ENCODE measurements at places on chromosomes 12 and 14. TPM values are rescaled to one million over a fixed set of nuclear protein-coding genes. Genes with fewer than 3 reads are reported as not detected.
A peak's percentile ranks its signal among the peaks of the same experiment; 100 is the strongest.

Gene GABARAPL1
- total RNA-seq = 51.4 TPM

DNA sequence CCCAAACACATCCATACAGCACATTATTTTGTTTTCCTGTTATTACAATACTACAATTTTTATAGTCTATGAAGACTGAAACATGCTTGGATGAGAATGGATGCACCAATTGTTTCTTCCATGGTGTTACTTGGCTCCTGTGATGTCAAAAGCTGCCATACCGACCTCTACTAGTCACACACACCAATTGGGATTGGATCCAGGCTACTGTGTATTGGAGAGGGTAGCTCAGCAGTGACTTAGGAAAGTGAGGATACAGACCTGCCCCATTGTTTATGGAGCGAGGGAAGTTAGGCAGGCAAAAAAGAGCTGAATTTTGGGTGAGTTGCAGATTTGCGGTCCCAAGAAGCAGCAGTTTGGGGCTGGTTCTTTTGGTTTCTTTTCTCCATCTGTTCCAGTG lies 30.8 kb upstream of the AKAP6 start:
- no peaks in the 10 kb centered on the region for H3K36me3 ChIP-seq
- peaks cover 8% of the 10 kb centered on the region for H3K4me1 ChIP-seq
- no peak overlapping the region for H3K4me3 ChIP-seq
- no peak overlapping the region for H3K27ac ChIP-seq
- no peaks in the 10 kb centered on the region for H3K27me3 ChIP-seq

DNA sequence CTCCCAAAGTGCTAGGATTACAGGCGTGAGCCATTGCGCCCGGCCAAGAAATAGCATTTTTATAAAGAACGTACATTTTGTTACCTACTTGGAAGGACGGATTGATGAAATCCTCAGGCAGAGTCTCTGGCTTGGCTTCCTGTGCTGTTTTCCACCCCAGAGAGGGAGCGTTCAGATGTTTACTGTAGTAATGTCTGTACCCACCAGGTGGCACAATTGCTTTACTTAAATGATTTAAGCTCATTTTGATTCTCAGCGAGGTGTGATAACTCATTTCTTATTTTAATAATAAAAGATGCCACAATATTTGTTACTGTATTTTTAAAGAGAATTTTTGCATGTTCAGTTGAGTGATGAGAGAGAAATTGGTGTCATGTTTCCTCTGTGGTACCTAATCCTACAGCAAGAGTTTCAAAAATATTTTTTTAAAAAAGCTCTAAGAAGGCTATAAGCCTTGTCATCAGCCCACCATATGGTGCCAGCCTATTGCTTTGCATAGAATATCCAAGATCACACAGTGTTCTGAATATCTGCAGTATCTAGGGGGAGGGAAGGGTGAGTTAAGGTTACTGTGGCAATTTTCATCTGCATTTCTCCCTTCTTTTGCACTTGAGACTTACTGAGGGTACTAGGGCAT lies 82.6 kb upstream of the TRAF3 start:
- H3K4me3 ChIP-seq = no peak overlapping the region
- H3K27me3 ChIP-seq = no peaks in the 10 kb centered on the region
- H3K36me3 ChIP-seq = no peaks in the 10 kb centered on the region
- H3K4me1 ChIP-seq = peaks cover 38% of the 10 kb centered on the region
- peak; percentile 69 for DNase-seq

DNA sequence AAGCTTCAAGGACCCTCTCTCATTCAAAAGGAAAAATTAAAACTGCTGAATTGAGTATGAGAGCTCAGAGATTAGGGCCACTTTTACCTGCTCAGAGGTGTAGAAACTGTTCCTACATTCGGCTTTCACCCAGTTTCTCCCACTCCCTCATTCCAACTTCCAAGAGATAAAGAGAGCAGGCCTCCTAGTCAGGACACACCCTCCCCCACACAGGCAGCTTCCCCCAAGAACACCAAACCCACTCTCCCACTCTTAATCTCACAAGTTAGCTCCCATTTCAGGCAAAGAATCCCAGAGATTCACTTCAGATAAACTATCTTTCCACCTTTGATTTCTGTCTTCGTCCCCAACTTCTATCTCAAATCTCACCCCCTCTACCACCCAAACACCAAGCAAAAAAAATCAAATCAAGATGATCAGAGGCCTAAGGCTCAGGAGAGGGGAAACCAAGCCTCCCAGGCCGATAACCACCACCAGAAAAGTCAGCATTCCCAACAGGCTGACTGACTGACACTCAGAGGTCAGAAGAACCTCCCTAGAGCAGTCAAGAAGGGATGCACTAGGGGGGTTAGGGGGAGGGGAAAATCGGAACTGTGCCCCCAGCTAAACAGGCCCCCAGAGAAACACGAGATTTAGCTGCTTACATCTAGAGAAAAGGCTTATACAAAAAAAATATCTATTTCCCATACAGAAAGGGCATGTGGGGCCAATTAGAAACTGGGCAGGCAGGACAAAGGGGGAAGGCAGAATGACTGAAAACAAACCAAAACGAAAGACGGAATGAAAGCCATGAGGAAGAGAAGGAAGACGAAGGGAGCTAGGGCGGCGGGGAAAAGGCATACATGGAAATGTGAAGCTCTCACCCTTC lies 13.2 kb upstream of the CDH24 start:
- H3K27me3 ChIP-seq = no peaks in the 10 kb centered on the region
- no peak for DNase-seq
- H3K36me3 ChIP-seq = peaks cover 3% of the 10 kb centered on the region
- H3K4me3 ChIP-seq = peak overlapping the region; percentile 66

Gene HOXC12
- total RNA-seq = not detected

DNA sequence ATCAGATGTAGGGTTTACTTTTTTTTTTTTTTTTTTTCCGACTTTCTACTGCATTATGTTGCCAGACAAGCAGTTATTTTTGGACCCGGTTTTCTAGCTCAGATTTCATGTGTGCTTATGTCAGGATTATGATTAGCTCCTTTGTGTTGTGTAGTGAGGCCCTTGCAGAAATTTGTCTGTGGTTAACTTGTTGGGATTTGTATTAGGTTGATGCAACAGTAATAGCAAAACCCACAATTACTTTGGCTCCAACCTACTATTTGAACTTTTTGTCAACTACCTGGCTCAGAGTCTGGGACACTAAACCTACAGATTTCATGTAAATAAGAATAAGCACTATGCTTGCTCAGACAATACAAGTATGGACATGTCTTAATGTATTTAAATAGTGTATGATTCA lies 44.1 kb upstream of the KCNJ8 start:
- no peaks in the 10 kb centered on the region for H3K36me3 ChIP-seq
- no peak for DNase-seq
- no peak overlapping the region for H3K27ac ChIP-seq
- peaks cover 14% of the 10 kb centered on the region for H3K4me1 ChIP-seq
- H3K4me3 ChIP-seq = no peak overlapping the region

Gene PMEL
- total RNA-seq = 1.6 TPM

GRCh38 chr12:130111965-130112496 lies 50.2 kb upstream of the FZD10 start:
- no peak overlapping the region for H3K27ac ChIP-seq
- DNase-seq = no peak
- no peaks in the 10 kb centered on the region for H3K27me3 ChIP-seq

Gene MYF5
- not detected for total RNA-seq

DNA sequence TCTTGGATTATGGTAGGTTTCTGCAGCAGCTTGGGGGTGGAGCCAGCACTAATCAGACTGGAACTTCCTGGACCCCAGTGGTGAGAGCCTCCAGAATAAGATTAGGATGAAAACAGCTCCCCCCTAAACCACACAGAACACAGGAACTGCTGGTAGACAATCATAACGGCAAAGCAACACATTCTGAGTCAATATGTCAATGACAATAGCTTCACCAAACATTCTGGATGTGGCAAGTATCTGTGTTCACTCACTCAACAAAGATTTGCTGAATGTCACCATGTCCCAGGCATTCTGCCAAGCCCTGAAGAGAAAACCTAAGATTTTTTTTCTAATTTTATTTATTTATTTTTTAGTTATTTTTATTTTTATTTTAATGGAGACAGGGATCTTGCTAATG lies 65.2 kb downstream of the LRRC74A start:
- no peak for DNase-seq
- no peaks in the 10 kb centered on the region for H3K36me3 ChIP-seq
- no peak overlapping the region for H3K4me3 ChIP-seq
- no peaks in the 10 kb centered on the region for H3K4me1 ChIP-seq
- no peak overlapping the region for H3K27ac ChIP-seq
- H3K27me3 ChIP-seq = no peaks in the 10 kb centered on the region

- H3K36me3 ChIP-seq = no peaks in the 10 kb centered on the region
- no peak overlapping the region for H3K27ac ChIP-seq
- no peak overlapping the region for H3K4me3 ChIP-seq
- H3K4me1 ChIP-seq = no peaks in the 10 kb centered on the region
- H3K27me3 ChIP-seq = no peaks in the 10 kb centered on the region
Observed at GRCh38 chr12:52080403-52081251, 1.1 kb downstream of the SMIM41 start.

DNA sequence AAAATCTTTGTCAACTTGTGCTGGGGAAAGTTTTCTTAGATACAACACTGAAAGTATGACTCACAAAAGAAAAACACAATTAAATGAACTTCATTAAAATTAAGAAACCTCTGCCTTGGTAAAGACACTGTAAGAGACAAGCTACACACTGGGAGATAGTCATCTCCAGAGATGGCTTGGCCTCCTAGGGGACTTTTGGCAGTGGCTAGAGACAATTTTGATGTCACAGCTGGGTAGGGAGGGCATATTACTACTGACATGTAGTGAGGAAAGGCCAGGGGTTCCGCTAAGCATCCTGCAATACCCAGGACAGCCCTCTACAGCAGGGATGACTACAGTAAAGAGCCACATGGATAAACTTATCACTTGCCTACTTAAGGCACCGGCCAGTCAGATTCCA lies 8.7 kb upstream of the RNASE4 start:
- no peak overlapping the region for H3K4me3 ChIP-seq
- H3K27me3 ChIP-seq = no peaks in the 10 kb centered on the region
- no peak overlapping the region for H3K27ac ChIP-seq
- DNase-seq = no peak

GRCh38 chr14:72451054-72451972 lies 442.6 kb downstream of the DPF3 start:
- H3K27ac ChIP-seq = no peak overlapping the region
- H3K4me3 ChIP-seq = no peak overlapping the region
- H3K36me3 ChIP-seq = no peaks in the 10 kb centered on the region
- no peaks in the 10 kb centered on the region for H3K4me1 ChIP-seq
- H3K27me3 ChIP-seq = no peaks in the 10 kb centered on the region

DNA sequence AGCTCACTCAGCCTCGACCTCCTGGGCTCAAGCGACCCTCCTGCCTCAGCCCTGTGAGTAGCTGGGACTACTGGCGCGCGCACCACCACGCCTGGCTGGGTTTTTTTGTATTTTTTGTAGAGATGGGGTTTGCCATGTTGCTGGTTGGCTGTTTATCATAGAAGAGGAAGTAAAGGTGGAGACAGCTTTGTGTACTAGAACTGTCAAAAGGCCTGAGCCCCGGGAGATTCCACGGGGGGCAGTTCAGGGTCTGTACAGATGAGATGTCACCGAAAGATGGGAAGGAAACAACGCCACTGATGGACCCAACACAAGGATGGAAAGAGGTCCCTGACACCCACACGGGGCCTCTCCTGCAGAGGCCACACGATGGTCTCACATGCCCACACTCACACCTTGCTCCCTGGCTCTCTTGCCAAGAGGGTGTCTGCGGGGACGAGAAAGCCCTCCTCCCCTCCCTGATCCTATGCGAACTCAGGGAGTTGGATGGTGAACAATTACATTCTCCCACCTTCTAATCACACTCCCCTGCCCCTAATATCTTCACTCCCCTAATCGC lies 66.6 kb downstream of the KDM2B start:
- H3K36me3 ChIP-seq = no peaks in the 10 kb centered on the region
- no peak overlapping the region for H3K27ac ChIP-seq
- DNase-seq = no peak
- no peaks in the 10 kb centered on the region for H3K4me1 ChIP-seq

DNA sequence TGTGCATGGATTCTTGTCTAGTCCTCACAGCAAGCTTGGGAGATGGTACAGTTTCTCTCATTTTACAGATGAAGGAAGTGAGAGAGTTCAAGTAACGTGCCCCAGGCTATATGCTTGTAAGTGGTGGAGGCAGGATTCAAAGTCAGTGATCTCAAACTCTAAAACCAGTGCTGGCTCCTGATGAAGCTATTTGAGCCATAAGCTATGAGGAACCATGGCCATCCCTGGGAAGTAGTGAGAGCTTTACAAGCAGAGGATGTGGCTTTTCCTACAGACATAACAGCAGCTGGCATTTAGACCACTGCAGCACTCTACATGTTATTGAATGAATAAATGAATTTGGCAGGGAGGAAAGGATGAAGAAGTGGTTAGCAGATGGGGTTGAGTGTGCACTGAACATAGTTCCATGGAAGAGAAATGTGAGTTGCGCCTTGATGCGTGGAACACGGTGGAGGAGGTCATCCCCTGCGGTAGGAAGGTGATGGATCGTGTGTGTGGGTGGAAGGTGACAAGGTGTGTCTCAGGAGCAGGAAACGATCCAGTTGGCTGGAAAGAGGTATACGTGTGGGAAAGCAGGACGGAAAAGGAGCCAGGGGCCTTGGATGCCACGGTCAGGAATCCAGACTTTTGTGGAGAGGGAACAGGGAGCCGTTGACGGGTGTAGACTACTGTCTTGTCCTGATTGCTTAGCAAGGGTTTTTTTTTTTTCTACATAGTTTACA lies 65.2 kb downstream of the RFX4 start:
- no peaks in the 10 kb centered on the region for H3K36me3 ChIP-seq
- no peak overlapping the region for H3K27ac ChIP-seq
- H3K4me3 ChIP-seq = no peak overlapping the region

DNA sequence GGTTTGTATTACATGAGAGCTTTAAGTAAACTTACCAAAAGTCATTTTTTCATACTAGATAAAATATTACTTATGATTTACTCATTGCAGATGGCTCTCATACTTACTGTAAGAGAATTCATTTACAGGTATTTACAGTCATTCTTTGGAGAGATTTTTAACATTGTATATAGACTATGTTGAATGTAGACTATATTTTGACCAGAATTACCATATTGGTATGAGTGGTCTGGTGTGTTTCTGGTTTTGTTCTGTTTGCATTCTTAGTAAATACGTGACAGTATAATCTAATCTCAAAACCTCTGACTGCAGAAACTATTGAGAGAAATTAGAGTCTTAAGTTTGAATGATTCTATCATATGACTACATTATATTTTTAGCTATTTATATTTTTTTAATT lies 91.1 kb downstream of the USP15 start:
- no peak for DNase-seq
- no peaks in the 10 kb centered on the region for H3K27me3 ChIP-seq
- no peak overlapping the region for H3K27ac ChIP-seq

DNA sequence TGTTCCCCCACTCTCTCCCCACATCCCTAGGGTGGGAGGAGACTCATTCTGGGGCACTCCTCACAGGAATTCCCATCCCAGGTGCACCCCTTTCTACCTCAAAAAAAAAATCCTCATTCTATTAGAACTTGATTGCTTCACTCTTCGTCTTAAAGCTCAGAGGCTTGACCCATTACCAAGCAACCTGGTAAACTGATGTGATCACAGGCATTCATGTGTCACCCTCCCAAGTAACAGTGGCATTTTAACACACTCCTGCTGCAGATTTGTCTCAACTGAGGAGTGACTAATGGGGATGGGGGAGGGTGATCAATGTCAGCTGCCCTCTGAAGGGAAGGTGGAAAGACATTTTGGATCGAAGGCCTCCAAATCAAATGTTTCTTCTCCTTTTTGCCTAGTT lies 78.1 kb upstream of the PTHLH start:
- H3K27ac ChIP-seq = no peak overlapping the region
- no peaks in the 10 kb centered on the region for H3K36me3 ChIP-seq
- H3K27me3 ChIP-seq = no peaks in the 10 kb centered on the region
